ENCODE measurements at places on chromosomes 1 and 21.

- DNase-seq: peak; percentile 62
Measured at GRCh38 chr1:156160743-156161171, 7.4 kb downstream of the SEMA4A start.

DNA sequence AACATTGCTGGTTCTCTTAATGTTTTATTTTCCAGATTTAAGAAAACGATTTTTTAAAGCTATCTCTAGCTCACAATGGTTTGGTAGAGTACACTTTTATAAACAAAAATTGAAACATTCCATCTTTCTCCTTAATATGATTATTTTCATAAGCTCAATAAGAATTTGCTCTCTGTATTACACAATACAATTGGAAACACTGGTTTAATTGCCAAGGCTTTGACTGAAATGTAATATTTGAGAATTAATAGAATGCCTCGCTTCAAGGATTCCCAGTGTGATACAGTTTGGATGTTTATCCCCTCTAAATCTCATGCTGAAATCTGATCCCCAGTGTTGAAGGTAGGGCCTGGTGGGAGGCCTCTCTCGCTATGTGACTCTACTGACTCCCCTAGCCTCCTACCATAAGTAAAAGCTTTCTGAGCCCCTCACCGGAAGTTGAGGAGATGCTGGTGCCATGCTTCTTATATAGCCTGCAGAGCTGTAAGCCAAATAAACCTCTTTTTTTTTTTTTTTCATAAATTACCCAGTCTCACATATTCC is 67.4 kb downstream of the DDAH1 start:
- no peak for DNase-seq

- DNase-seq: no peak
Measured at GRCh38 chr1:186775881-186776560, 52.7 kb upstream of the PLA2G4A start.

GRCh38 chr1:4379451-4380175 is 274.8 kb upstream of the AJAP1 start:
- DNase-seq: no peak

GRCh38 chr1:26049531-26050247 is 3.8 kb upstream of the SLC30A2 start:
- no peak for DNase-seq

DNA sequence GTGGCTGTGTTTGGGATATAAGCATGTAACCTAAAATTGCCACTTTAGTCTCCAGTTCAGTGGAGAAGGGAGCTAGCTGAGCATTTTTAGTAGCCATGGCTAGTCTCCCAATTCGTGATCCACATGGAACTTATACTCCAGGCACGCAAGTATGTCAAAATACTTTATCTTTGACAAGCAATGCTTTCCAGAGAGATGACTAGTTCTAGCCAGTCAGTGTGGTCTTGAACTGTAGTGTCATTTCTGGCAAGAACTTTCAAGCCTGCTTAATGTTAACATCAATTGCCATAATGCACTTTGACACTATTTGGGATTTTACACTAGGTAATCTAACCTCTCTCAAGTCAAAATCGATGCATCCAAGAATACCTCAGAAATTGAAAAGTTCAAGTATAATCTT is 660.0 kb downstream of the PTPRC start:
- DNase-seq: no peak

DNA sequence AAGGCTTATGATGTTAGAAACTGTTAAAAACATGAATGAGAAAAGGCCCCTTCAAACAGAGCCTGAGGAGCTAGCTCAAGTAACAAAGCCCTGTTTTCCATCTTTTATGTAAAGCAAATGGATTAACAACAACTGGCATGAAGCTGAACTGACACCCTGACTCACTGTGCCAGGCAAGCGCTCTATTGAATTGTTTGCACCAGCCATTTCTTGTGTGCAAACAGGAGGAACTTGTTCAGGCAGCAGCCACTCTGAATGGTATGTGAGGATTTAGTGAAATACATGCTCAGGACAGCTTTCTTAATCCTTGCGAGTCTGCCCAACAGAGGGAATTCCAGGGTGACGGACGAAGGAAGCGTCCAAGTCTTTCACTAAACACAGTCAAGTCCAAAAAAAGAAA is 291.1 kb upstream of the ADGRL2 start:
- no peak for DNase-seq

GRCh38 chr1:100152271-100152670 is 19.3 kb downstream of the TRMT13 start:
- no peak for DNase-seq

DNA sequence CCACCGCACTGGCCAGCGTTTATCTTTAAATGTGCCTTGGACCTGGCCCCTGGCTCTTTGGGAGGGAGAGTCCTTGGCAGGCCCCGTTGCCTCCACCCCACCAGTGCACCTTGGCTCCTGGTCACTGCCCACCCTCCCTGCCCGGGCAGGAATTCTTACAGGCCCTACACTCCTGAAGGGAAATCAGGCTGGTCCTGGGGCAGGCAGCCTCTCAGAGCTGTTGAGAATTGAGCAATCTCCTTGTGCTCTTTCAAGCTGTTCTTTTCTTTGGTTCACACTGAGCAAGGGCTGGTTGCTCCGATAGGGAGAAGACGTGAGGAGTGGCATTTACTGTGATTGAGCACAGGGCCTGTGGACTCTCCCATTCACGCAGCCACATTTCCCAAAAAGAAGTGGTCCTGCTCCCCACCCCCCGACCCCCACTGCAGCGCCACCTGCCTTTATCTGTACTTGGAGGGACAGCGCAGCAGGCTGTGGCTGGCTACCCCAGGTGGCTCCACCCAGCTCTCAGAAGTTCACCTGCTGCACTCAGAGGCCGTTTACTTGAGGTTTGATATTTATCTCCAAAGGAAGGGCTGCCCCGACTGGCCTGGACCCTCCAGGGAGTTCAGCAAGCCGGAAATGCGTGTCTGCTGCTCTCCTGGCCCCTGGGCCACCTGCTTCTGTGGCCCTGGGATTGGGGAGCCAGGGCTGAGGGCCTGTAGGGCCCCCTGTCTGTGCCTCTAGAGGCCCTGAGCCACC is 47.8 kb downstream of the SKI start:
- no peak for DNase-seq

DNA sequence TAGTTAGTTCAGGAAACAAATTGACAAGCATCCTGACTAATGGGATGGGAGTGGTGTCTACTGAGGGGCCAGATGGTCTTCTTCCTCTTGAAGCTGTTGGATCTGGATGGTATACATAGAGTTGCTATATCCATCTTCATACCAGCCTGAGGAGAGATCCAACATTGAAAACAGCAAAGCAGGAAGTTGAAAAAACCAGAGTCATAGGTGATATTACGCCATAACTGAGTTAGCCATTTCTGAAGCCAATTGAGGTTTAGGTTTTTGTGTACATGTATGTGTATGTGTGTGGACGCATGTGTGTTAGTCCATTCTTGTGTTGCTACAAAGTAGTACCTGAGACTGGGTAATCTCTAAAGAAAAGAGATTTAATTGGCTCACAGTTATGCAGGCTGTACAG is 2.3 kb upstream of the TSPAN2 start:
- DNase-seq: no peak

DNA sequence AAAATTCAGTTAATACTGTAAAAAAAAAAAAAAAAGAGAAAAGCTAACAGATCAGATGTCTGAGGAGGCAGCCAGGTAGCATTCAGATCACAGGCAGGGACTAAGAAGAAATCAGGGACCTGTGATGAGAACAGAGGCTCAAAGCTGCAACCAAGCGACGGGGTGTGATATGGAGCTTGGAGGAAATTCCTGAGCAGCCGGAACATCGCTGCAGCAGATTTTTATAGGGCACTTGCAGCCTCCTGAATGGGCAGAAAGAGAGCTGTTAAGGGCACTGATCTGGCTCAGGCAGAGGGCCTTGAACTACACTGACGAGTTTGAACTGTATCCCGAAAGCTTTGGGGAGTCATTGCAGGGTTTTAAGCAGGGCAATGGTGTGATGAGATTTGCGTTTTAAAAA is 315.4 kb downstream of the ADGRL2 start:
- DNase-seq: no peak

DNA sequence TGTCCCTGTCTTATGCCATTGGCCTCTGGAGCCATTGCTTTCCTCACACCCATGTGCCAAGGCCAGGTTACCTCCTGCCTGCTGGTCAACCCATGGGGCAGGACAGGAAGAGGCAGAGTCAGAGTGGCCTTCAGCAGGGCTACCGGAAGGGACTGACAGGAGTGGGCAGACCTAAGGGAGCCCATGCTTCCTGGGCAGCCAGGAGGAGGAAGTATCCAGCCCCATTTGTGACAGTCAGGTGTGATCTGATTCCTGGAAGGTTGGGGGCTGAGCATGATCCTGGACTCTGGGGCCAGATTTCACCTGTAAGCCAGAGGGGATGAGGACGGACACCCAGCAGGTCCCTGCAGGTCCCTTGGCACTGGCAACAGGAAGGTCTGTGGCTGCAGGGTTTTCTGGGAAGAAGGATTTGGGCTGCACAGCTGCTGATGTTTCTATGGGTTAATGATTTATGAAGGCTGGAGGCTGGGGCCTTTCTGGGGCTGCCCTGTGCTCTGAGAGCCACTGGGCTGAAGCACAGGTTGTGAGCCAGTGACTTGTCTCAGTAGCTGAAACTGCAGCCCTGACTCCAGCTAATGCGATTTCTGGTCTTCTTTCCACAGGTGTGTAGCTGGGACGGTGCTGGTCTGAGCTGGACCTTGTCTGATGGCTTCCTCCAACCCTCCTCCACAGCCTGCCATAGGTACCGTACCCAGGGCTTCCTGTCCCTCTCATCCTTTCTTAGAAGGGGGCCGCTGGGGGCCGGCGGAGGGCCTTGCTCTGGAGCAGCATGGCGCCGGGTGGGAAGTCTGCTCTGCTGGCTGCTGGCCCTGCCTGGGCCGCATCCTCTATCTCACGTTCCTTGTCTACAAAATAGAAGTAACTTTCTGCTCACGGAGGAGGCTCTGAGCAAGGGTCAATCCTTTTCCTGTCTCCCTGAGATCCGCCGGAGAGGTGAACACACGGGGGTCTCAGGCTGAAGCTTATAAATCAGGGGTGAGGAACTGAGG is 40.7 kb downstream of the ARHGEF10L start:
- DNase-seq: no peak

GRCh38 chr1:31961536-31961935 is 23.4 kb upstream of the PTP4A2 start:
- no peak for DNase-seq

DNA sequence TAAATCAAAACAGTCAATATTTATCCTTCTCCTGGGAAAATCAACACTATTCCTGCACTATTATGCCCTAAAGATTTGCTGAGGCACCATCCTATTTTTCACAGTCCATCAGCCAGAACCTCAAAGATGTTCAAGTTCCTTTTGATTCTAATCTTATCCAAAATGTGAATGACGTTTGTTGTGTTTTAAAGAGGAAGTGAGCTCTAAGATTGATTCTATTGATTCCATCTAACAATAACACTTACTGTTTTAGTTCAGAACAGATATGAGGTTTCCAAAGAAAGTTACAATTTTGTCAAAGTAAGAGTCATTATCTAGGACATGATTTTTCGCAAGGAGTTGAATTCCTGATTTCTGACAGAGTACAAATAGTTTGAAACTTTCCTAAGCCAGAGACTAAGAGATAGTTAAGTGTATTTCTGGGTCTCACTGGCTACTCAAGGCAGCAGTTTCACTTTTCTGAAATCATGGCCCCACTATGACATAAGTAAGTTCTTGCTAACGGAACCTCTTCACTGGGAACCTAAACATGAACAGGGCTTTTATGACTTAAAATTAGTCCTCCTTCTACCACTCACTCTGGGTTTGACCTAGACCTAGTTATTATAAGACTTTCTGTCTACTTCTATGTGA is 84.7 kb downstream of the LHX9 start:
- no peak for DNase-seq

- DNase-seq: no peak
Measured at GRCh38 chr1:66981679-66982078, 56.9 kb downstream of the MIER1 start.
